ENCODE measurements at places on chromosomes 2 and 18.

GRCh38 chr18:56161566-56162260 is 476.7 kb downstream of the TXNL1 start:
- peak; percentile 77 for DNase-seq

GRCh38 chr2:112973156-112973555 is 4.7 kb upstream of the IL36G start:
- no peak for DNase-seq

DNA sequence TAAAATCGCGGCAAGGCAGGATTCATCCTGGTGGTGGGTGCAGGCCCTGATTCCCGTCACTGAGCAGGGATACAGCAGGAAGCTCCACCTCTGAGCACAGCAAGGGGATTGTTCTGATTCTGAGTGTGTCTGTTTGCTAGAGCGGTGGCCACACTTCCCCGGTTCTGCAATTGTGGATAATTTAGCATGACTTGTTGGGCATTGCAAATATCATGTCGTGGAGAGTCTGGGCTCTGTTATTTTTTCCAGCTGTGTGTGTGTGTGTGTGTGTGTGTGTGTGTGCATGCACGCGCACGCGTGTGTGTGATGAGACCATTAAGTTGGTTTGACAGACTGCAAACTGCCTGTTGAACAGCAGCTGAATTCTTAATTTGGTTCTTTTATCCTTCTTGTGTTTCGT is 4.1 kb upstream of the TMEM18 start:
- DNase-seq = no peak

GRCh38 chr2:28666496-28667184 is 85.0 kb upstream of the PPP1CB start:
- peak; percentile 40 for DNase-seq

- no peak for DNase-seq
Measured at GRCh38 chr2:157691695-157692094, 63.0 kb upstream of the ACVR1C start.

- no peak for DNase-seq
Measured at GRCh38 chr2:160271171-160272086, 71.4 kb upstream of the ITGB6 start.

DNA sequence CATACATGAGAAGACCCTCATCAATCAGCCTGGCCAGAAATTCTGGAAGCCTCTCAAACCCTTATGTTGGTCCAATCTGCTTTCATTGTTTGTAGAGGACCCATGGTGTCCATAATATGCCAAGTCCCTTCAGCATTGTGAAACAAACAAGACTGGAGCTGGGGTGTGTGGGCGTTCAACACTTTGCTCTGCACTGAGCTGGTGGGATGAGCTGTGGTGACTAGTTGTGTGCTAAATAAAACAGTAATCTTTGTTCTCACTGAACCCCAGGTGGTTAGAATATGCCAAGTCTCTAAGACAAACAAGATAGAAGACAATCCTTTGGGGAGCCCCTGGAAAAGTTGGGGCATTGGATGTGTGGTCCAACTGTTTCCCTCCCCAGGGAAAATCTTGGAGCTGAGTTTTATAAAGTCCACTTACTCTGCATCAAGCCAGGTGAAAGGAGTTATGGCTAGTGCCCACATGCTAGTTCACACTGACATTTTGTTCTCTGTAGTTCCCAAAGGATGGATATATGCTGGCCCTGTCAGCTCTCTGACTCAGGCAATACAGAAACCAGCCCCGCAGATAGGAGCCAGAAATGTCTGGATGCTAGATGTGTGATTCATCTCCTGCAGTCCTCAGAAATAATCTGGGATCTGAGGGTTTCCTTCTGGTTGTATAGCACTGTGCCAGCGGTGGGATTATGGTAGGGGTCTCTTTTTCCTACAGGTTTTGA is 260.2 kb downstream of the TMX3 start:
- DNase-seq = peak; percentile 87

GRCh38 chr2:162520959-162521358 is 177.0 kb downstream of the GCA start:
- DNase-seq = no peak

DNA sequence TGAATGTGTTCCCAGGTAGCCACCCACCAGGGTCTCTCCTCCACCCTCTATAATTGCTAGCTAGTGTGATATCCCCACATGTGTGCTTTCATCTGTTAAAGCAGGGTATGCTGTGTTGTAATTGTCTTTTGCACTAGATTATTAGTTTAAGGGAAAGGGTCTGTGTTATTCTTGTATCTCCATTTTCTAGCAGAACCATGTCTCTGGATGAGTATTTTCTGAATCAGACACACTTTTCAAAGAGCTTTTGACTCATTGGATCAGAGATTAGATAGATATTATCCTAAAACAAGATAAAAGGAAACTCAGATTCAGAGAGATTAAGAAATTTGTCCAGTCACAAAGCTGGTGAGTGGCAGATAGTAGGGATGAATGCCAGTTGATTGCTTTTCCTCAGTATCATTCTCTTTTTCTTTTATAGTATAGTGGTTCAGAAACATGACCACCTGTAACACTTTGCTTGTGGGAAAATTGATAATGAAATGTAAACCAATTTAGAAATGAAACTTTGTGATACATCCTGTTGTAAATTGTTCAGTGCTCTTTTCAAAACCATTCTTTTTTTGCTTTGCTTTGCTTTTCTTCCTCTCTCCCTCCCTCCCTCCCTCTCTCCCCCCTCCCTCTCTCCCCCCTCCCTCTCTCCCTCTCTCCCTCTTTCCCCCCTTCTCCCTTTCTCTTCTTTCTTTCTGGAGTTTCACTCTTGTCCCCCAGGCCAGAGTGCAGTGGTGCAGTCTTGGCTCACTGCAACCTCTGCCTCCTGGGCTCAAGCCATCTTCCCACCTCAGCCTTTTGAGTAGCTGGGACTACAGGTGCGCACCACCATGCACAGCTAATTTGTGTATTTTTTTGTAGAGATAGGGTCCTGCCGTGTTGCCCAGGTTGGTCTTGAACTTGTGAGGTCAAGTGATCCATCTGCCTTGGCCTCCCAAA is 7.4 kb downstream of the MIB1 start:
- DNase-seq = no peak

DNA sequence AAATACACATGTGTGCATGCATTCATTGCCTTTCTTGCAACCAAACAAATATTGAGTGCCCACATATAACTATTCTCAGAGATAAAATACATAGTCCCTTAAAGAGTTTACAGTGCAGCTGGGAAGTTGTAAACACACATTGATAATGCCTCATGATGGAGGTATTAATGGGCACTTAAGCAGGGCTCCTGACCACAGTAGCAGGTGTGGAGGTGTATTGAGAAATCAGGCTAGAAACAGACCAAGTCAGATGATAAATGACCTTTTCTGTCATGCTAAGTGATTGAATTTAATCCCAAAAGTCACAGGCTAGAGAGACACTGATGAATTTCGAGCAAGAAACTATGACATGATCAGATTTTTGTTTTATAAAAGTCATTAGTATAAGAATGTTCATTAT is 157.7 kb downstream of the ZNF385B start:
- no peak for DNase-seq

- no peak for DNase-seq
Measured at GRCh38 chr2:183259921-183260320, 135.7 kb downstream of the NUP35 start.
